ENCODE measurements at places on chromosomes 5 and 9.

DNA sequence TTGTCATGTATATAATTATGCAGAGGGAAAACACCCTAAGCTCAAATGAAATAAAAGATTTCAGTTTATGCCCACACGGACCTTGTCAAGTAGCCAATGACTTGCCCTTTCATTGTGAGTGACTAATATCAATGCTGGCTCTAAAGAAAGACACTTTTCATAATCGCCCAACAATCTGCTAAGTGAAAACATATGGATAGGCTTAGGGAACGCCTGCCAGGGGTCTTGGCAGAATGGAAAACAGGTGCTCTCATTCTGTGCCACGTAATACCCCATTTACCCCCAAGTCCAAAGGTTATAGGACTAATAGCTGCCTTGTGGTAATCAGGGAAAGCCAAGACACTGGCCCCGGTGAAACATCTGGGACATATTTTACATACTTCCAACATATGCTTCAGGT is 157.7 kb downstream of the SLF1 start:
- no peak for DNase-seq

GRCh38 chr9:122904466-122904822 is 715 bp downstream of the RC3H2 start:
- DNase-seq = no peak

GRCh38 chr5:142114687-142115086 is 6.1 kb downstream of the NDFIP1 start:
- DNase-seq = no peak

DNA sequence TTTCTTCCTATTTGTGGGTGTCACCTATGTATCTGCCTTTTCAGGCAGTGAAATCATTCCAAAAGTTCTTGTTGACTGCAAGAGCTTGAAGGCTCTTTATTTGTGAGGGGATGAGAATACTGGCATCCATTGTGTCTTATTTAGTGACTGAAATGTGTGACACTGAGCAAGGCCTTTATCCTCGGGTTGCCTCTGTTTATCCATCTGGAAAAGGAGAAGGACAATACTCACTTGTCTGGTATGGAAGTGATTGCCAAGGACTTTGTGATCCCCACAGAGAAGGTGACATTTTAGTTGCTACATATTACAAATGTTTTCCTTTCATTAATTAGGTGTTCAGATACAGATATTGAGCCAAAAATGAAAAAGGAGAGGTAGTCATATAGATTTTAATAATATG is 80.2 kb downstream of the ARRDC3 start:
- DNase-seq = no peak

- no peak for DNase-seq
Observed at GRCh38 chr9:82466616-82467260, 478.2 kb downstream of the SPATA31D1 start.

- no peak for DNase-seq
Observed at GRCh38 chr9:72786948-72787347, 165.9 kb downstream of the ALDH1A1 start.

DNA sequence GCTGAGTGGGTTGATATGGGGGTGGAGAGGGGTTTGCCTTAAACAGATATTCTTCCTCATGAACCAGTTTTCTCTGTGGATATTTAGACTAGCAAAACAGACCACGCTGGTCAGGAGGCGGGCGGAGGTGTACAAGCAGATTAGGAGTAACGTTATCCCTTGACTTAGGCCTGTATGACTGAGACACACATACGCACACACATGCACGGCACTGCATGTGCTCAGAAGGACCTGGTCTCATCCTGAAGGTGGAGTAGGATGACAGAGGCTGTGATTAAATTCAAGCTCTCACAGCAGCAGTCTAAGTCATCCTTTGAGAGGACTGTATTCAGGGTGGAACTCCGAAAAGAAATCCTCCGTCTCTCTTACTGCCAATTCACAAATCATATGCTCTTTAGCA is 209.7 kb downstream of the DIRAS2 start:
- no peak for DNase-seq

DNA sequence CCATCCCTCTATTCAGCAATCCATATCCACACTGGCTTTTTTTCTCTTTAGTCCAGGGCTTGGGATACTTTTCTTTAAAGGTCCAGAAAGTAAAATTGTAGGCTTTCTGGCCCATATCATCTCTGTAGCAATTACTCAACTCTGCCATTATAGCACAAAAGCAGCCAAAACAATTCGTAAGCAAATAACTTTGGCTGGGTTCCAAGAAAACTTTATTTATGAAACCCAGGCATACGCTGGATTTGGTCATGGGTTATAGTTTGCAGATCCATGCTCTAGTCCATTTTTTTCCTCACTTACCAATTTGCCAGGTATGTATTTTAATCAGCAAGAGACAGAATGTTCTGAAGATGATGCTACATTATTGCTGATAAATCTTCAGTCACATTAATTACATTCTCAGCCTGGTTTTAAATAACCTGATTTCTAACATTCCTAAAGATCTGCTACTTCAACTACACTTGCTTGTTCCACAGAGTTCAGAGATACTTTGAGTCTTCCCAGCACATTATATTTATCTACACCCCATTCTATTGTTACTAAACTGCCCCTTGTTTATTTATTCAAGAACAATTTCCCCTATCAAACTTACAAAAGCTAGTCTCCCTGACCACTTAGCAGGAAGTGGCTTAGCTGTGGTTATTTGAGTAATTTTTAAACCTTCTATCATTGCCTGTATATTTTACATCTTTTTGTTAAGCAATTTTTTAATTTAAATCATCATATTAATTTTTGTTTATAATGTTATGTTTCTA is 161.0 kb downstream of the ISL1 start:
- no peak for DNase-seq

- DNase-seq = no peak
Observed at GRCh38 chr5:129097498-129098296, 3.1 kb downstream of the ISOC1 start.

- DNase-seq = no peak
Observed at GRCh38 chr5:39189292-39189955, 29.9 kb downstream of the FYB1 start.

- DNase-seq = no peak
Observed at GRCh38 chr9:137241490-137242268, 592 bp downstream of the TUBB4B start.

- DNase-seq = no peak
Observed at GRCh38 chr9:82968816-82969215, 94.1 kb downstream of the RASEF start.

GRCh38 chr5:115274584-115274983 is 11.9 kb upstream of the PGGT1B start:
- no peak for DNase-seq

DNA sequence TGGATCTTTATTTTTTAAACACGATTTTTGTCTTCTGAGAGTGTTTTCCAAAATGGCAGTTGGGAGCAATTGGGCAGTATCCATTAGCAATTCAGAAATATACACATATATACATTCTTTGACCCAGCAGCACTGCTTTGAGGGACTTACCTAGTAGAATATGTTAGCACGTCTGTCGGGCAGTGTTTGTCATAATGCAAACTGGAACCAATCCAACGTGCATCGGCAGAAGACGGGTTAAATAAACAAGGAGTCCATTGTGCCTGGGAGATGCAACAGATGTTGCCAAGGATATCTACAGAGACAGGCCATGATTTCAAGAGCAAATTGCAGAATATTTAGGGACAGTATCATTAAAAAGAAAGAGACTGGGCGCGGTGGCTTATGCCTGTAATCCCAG is 107.0 kb downstream of the COL5A1 start:
- no peak for DNase-seq

- no peak for DNase-seq
Observed at GRCh38 chr9:107367727-107368502, 84.8 kb downstream of the RAD23B start.

- DNase-seq = no peak
Observed at GRCh38 chr5:190366-191035, 794 bp upstream of the LRRC14B start.

DNA sequence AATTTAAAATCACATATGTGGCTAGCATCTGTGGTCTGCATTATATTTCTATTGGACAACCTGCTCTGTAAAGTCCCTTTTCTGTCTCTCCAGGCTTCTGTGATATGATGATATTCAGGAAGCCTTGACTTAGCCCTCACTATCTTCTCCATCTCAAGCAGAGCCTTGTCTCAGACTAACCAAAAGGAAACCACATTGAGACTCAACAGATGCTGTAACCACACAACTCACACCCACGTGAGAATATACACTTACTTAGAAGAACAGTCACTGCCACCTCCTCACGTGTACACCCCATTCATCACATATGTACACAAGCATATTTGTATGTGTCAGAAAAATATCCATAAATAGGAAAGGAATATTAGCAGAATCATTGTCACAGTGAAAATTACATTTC is 33.6 kb downstream of the HTR4 start:
- no peak for DNase-seq

GRCh38 chr9:32502464-32502863 is 23.5 kb downstream of the RIGI start:
- DNase-seq = no peak

GRCh38 chr5:43007246-43007910 is 32.7 kb downstream of the ANXA2R start:
- peak; percentile 88 for DNase-seq

GRCh38 chr5:57862471-57862911 is 379.9 kb upstream of the ACTBL2 start:
- no peak for DNase-seq

DNA sequence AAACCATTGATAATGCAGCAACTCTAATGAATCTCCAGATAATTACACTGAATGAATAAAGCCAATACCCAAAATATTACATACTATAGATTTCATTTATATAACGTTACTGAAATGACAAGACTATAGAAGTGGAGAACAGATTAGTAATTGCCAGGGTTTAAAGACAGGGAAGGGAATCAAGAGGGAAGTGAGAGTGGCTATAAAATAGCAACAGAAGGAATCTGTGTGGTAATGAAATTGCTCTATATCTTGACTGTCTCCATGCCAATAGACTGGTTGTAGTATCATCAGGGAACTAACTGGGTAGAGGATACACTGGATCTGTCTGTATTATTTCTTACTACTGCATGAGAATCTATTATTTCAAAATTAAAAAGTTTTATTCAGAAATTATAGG is 396.5 kb upstream of the RPS23 start:
- DNase-seq = no peak

DNA sequence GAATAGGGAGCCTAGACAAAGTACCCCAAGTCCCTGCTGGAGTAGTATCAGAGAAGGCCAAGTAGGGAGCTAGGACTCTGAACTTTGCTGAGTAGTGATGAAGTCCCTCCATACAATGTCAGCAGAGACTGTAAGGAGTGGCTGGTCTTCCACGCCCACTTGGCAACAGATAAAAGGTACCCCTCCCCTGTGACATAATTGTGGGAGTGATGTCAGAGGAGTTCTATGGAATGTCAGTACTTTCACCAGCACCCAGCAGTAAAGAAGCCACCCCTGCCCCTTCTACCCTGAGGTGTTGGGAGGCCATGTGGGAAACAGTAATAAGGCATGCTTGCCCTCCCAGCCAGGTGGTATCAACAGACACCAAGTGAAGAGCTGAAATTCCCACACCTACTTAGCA is 143.9 kb downstream of the SLIT3 start:
- DNase-seq = no peak

DNA sequence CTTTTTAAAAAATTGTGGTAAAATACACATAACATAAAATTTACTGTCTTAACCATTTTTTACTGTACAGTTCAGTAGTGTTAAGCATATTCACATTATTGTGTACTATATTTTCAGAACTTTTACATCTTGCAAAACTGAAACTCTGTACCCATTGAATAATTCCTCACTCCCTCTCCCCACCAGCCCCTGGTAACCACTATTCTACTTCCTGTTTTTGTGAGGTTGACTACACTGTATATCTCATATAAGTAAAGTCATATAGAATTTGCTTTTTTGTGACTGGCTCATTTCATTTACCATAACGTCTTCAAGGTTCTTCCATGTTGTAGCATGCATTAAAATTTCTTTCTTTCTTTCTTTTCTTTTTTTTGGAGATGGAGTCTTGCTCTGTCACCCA is 87.0 kb downstream of the LNPEP start:
- no peak for DNase-seq

- DNase-seq = no peak
Observed at GRCh38 chr5:131496400-131496713, 138.7 kb downstream of the RAPGEF6 start.

DNA sequence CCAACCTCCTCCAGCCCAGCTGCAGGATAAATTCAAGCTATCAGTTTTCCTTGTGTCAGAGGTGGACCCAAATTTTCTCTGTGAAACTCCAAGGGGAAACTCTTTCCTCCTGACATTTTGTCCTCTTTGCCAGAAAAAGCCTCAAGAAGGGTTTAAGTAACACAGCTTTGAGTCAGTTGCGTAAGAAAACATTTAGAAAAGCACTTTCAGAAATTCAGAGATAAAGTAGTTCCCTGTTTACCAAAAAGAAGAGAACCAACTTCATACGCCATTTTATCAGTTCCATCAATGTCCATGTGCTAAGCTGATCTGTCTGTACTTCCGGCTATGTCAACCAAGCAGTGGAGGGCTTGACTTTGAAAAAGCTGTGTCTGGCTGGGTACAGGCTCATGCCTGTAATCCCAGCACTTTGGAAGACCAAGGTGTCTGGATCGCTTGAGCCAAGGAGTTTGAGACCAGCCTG is 19.9 kb upstream of the SUSD1 start:
- no peak for DNase-seq

DNA sequence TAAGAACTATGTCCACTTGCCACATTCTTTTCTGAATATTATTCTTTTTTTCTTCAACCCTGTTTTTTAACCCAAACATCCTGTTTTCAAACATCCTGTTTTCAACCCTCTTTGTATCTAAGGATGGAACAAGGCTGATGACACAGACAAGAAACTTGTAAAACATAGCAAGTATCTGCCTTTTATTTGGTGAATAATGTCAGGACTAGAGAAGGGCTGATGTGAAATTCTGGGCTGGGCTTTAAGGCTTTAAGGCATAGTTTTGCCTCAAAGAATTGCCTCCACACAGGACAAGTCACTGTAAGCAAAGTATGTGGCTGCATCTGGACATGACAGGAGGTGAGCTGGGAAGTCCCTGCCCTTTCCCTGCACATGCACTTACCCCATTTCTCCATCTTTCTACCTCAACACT is 42.5 kb upstream of the RIC1 start:
- DNase-seq = no peak

- DNase-seq = no peak
Observed at GRCh38 chr5:81854915-81855314, 104.0 kb upstream of the SSBP2 start.

GRCh38 chr9:119095072-119095471 is 274.2 kb downstream of the BRINP1 start:
- no peak for DNase-seq

GRCh38 chr5:102893942-102894341 is 138.8 kb downstream of the PAM start:
- DNase-seq = no peak

- no peak for DNase-seq
Observed at GRCh38 chr5:119022017-119022745, 33.8 kb upstream of the DTWD2 start.

- no peak for DNase-seq
Observed at GRCh38 chr5:122022966-122023365, 55.1 kb downstream of the LOX start.
